Omental fat pad (tissue), 4 donors: ENCODE measurements at places on chromosomes 7 and 10. TPM values are rescaled to one million over a fixed set of nuclear protein-coding genes. Genes with fewer than 3 reads are reported as not detected.

- no peak for DNase-seq
These were observed 312.5 kb upstream of the CHRM2 start for GRCh38 chr7:136555933-136556332.

DNA sequence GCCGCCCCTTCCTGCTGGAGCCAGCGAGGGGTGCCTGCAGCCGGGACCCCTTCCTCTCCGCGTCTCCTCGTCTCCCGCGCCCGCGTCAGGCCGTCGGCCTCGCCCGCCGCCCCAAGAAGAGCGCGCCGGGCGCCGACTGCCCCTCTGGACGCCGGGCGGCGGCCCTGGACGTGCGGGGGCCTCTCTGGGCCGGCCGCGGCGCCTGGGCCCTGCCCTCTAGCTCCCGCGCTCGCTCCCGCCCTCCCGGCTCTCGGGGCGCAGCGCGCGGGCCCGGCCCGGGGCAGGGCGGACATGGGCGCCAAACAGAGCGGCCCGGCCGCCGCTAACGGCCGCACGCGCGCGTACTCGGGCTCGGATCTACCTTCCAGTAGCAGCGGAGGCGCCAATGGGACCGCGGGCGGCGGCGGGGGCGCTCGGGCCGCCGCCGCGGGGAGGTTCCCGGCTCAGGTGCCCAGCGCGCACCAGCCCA, 704 bp downstream of the ZNRF2 start:
- no peak for DNase-seq

DNA sequence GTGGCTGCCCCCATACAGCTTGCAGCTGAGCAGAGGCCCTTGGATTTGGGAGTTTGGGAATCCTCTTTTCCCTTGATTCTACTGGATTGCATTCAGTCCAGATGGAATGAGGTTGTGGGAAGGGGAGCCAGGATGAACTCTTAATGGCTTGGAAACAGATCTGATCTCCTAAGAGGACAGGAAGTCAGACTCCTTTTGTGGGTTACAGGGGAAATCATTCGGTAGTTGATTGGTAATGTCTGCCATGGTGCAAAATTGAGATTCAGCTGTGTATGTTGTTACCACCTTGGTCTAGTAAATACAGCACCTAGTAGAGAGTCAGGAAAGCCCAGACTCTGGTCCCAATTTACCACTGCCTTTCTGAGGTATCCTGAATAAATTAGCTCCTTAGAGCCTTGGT, 144.2 kb upstream of the TNRC18 start:
- DNase-seq: no peak

DNA sequence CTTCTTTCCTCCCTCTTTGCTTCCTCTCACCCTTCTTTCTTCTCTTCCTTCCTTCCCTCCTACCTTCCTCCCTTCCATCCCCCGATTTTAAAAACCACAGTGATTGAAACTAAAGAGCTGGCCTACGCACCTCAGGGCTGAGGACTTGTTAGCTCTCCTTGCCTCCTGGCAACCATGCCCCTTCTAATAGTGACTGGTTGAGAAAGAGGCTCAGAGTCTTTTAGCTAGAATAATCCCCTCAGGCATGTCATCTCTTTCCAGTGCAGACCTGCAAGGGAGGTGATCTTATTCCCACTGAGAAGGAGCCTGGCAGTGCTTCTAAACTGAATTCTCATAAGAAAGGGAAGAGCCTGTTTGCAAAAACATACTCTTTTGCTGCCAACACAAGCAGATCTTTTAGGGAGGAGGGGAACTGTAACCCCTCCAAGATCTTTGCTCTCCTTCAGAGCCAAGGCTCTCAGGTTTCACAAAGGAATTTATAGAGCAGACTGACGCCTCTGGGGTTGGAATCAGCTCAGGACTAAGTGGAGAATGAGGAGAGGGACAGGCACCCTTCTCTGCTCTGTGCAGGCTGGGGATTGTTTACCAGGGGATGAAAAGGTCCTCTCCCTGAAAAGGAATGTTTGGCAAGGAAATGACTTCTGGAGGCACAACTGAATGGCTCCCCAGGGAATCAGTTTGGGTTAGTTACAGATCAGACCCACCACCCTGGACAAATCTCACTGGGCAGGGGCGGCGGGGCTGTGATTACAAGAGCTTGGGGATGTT, 9.4 kb upstream of the ANKRD1 start:
- no peak for DNase-seq

MCU gene
- 29.8 TPM for total RNA-seq

DNA sequence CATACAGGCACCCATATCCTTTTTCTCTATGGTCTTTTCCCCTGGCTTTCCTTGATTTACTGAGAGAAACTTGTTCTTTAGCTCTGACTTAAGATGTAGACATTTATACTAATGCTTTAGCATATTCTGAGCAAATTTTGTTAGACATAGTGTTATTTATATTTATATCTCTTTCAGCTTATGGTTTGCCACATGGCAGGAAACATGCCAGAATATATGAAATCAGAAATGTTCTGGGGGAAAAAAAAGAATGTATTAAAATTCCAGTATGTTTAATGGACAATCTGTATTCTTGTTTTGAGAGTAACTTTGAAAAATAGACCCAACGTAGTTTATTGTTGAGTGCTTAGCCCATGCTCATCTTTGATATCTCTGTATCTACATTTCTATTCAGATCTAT, 10.1 kb upstream of the GGCT start:
- no peak for DNase-seq

GRCh38 chr10:48459270-48460150, 145.4 kb downstream of the ARHGAP22 start:
- no peak for DNase-seq
